ENCODE measurements at places on chromosomes 11 and 22.

GRCh38 chr22:30650508-30651116 lies 15.0 kb downstream of the SLC35E4 start:
- DNase-seq, result no peak

DNA sequence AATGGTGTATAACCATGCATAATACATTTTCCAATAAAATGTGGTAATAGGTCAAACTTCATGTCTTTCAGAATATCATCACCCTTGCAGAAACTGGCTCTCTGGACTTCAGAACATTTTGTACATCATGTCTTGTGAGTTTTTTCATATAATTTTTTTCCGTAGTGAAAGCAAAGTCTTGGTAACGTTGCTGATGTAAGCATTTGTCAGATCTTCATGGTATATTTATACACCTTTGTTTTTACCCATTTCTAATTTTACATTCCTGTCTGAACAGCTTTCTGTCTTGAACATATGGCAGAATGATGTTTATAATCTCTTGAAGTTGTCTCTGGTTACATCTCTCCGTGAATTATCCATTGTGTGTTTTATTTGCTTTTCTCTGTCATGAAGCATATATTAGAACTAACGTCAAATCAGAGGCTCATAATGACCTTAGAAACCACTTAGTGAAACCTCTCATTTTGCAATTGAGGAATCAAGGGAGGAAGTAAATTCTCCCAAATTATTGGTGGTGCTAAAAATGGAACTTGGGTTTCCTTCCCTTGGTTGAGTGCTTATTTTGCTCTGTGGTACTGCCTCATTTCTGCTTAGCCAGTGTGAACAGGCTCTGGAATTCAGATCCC lies 37.4 kb downstream of the CSRP3 start:
- DNase-seq, result no peak

DNA sequence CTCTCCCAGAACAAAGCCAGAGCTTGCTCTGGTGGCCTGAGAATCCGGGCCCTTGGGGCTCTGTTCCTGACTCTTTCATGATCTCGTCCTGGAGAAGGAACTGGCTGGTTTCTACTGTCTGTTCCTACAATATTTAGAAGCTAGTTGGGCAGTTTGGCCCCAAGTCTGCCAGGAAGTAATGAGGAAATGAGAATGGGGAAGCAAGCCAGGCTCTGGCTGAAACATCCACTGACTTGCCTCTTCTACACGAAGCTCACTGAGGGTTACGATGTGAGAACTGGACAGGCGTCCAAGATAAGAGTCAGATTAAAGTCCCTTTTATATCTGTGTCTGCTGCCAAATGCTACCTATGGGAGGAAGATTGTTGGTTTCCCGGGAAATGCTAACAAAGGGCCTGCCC lies 110.0 kb upstream of the KIRREL3 start:
- no peak for DNase-seq

GRCh38 chr11:10524471-10524870 lies 16.5 kb downstream of the RNF141 start:
- no peak for DNase-seq

GRCh38 chr22:17575151-17575550 lies 11.9 kb downstream of the SLC25A18 start:
- DNase-seq, result no peak

- DNase-seq, result no peak
Measured at GRCh38 chr11:10349281-10349665, 44.4 kb downstream of the ADM start.

GRCh38 chr11:70471254-70471653 lies 72.9 kb downstream of the CTTN start:
- no peak for DNase-seq

- DNase-seq, result no peak
Measured at GRCh38 chr11:60265373-60266214, 14.9 kb upstream of the MS4A4A start.

DNA sequence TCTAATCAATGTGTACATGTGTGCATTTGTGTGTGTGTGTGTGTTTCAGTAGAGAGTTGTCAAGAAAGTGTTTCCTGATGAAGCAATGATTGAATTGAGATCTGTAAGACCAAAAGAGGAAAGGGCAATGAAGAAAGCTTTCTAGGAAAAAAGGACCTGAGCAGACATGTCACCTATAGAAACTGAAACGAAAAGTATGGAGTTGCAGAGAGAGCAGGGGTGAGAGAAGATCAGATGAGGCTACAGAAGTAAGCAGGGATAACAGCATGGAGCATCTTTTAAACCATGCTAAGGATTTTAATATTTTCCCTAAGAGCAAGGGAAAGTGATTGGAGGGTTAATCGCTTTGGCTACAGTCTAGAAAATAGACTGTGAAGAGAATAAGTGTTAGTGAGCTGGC lies 1459.4 kb upstream of the TENM4 start:
- DNase-seq, result no peak

DNA sequence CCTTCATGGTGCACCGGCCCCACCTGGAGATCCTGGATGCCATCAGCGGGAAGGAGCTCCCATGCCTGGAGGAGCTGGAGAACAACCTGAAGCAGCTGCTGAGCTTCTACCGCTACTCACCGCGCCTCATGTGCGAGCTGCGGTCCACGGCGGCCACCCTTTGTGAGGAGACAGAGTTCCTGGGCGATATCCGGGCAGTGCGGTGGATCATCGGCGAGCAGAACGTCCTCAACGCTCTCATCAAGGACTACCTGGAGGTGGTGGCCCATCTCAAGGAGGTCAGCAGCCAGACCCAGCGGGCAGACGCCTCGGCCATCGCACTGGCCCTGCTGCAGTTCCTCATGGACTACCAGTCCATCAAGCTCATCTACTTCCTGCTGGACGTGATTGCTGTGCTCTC lies 59.2 kb downstream of the SYT13 start:
- DNase-seq, result no peak

DNA sequence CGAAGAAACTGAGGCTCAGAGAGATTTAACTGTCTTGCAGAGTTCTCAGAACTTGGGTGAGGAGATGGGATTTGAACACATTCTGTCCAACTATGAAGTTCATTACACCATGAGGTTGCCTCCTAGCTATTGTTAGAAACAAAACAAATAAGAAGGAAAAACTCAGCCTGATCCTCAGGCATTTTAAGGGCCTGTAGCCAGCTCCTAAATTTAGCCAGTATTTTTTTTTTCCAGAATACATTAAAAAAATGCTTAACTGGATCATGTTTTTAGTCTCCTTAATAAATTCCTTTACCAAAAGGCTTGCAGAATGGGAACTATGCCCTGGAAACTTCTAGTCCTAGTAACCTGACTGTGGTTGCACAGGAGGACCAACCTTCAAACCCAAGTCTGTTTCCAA lies 212.0 kb downstream of the CSNK2A3 start:
- no peak for DNase-seq

DNA sequence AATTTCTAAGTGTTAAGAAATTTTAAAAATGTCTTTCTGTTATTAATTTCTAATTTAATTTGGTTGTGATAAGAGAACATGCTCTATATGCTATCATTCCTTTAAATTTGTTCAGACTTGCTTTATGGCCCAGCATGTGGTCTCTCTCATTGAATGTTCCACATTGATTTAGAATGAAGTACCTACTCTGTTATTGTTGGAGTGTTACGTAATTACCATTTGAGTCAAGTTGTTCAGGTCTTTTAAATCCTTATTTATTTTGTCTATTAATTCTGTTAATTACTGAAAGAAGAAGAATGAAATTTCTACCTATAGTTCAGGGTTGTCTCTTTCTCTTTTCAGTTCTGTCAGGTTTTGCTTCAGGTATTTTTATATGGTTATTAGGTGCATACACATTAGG lies 57.0 kb downstream of the PRMT3 start:
- no peak for DNase-seq

DNA sequence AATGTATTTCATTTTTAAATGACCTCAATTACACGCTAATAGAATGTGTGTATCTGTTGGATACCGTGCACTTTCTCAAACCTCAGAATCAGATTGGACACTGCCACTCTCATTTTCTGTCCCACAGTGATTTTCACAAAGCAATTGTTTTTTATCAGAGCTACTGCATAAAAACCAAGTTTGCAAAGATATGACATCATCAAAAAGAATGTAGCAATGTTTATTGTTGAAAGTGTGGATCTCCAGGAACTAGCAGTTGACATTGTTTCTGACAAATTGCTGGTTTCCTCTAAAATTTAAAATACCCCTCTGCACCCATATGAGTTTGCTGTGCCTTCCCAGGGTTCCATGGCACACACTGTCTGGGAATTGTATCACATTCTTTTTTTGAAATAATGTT lies 362.7 kb upstream of the DDI1 start:
- no peak for DNase-seq

GRCh38 chr11:12507391-12507790 lies 130.0 kb downstream of the PARVA start:
- no peak for DNase-seq

- no peak for DNase-seq
Measured at GRCh38 chr11:8011981-8012444, 24.9 kb downstream of the EIF3F start.

GRCh38 chr22:29702931-29703501 lies 16.8 kb upstream of the CABP7 start:
- no peak for DNase-seq

DNA sequence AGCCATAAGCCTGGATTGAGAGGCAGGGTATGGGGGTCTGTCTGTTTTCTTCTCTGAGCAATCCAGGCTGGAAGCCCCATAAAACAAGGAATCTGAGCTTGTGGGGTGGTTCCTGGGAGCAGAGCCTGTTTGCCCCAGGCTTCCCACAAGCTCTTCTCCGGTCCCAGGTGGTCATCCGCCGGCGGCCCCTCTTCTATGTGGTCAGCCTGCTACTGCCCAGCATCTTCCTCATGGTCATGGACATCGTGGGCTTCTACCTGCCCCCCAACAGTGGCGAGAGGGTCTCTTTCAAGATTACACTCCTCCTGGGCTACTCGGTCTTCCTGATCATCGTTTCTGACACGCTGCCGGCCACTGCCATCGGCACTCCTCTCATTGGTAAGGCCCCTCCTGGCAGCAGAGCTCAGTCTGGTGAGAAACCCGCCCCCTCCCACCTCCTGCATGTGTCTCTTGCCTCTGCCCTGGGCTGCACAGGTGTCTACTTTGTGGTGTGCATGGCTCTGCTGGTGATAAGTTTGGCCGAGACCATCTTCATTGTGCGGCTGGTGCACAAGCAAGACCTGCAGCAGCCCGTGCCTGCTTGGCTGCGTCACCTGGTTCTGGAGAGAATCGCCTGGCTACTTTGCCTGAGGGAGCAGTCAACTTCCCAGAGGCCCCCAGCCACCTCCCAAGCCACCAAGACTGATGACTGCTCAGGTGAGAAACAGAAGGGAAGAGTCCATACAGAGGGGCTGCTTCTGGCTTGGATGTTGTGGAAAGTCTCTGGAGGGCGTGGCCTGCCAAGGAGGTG lies 11.6 kb downstream of the HTR3A start:
- DNase-seq, result no peak

DNA sequence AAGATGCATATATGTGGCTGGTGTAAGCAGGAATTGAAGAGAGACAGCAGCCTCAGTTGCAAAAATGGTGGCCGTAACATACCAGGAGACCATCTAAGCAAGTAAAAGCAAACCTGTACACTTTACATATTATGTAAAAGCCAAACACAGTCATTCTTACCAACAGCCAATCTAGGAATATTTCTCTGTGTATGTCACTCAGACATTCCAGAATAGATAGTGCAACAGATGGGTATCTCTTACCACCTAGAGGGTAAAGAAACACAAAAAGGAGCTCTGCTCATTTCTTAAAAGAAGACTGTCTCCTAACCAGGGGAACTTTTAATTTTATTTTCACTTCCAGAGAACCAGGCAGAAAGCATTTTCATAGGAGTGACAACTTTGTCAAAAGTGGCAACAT lies 38.7 kb downstream of the GLYAT start:
- DNase-seq, result no peak

DNA sequence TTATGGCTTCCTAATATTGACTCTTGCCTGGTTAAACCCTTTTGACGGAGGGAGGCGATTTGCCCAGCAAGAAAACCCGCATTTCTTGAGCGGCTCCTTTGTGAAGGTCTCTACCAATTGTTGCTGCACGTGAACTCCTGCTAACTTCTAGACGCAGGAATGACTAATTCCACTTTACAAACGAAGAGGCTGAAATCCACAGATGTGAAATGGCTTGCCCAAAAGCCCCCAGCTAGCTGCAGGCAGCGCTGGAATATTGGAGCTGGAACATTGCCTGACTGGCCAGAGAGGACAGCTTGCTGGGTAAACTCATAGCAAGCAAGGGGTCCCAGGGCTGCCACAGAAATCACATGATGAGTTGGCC lies 542 bp downstream of the GCAT start:
- no peak for DNase-seq

DNA sequence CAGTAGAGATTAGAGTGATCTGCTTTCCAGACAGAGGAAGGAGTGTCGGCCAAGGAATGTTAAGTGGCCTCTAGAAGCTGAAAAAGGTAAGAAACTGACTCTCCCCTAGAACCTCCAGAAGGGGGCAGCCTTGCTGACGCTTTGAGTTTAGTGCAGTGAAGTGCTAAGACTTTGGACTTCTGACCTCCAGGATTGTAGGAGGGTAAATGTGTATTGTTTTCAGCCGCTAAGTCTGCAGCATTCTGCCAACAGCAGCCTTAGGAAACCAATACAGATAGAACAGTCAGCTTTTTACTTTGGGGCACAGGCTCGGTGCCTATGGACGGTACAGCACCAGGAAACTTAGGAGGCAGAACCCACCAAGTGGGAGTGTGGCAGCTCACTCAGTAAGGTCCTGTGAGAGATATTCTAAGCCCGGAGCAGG lies 3.6 kb upstream of the TBC1D22A start:
- DNase-seq, result no peak

DNA sequence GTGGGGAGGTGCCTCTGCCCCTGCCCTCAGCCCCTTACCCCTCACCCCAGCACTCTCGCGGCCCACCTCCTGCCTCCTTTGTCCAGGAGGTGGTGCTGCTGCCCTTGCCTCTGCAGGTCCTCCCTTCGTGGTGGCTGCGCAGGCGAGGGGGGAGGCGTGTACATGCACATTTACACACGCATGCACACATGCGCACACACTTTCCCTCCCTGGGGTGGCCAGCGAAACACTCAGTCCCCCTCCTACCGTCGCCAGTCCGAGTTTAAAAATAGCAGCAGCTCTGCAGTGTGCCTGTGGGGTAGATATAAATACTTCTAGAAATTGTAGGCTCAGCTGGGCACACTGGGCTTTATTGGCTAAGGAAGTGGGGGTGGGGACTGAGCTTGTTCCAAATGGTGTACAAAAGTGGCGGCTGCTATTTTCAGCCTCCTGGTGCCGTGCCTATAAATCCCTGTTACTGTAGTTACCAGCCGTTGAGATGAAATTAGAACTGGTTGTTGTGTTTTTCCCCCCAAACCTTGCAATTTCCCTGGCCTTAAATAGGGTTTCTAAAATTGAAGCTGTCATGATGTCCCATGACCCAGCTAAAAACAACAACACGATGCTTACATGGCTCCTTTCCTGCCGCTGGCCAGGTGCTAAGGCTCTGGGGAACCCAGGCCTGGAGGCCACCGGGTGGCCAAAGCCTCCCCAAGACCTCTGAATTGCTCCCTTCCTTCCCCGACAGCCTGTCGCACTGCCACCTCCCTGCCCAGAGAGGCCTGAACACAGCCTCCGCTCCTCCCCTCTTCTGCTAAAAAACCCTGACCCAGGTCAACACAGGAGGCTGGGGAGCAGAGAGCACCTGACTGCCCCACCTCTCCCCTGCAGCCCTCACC lies 12.4 kb downstream of the PICK1 start:
- peak; percentile 88 for DNase-seq

GRCh38 chr11:63833048-63833447 lies 5.9 kb upstream of the MARK2 start:
- no peak for DNase-seq
